ENCODE measurements at places on chromosomes 3 and 15.

- DNase-seq: no peak
These were observed 3.7 kb downstream of the ACAA1 start for GRCh38 chr3:38133209-38133556.

- DNase-seq: no peak
These were observed 6.9 kb downstream of the PLXND1 start for GRCh38 chr3:129599607-129600006.

GRCh38 chr3:24945563-24945962 is 450.9 kb upstream of the THRB start:
- DNase-seq: no peak

DNA sequence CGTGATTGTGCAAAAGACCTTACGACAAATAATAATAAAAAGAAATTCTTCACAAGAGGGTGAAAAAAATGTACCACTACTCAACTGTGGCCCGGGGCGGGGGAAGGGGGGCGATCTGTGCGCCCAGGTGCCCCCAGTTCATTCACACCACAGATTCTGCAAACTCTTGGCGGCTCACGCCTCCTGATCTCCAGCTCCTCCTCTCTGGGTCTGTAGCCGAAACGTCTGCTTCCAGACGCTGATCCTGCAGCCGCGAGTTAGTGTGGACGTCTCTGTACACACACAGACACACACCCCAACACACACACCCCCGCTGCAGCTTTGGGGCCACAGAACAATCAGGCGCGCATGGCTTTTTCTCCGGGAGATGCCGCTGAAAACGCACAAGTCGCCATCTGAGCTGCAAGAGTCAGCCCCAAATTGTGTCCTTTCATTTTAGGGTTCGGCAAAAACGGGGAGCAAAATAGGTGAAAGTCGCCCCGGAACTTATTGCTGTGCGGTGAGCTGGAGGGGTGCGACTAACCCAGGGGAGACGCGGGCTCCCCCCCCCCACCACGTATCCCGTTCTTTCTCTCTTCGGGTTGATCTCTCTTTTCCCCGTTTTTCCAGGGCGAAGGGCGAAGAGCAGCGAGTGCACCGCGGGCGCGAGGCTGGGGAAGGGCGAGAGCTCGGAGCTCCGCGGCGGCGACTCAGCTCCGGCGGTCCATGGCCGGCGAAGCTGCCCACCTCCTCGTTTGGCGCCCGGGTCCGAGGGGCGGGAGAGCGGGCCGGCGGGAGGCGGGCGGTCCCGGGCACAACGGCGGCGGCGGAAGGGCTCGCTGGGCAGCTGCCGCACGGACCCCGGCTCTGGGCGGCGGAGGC is 505 bp upstream of the WNT5A start:
- DNase-seq: no peak

GRCh38 chr3:172077197-172077757 is 37.9 kb downstream of the FNDC3B start:
- no peak for DNase-seq

DNA sequence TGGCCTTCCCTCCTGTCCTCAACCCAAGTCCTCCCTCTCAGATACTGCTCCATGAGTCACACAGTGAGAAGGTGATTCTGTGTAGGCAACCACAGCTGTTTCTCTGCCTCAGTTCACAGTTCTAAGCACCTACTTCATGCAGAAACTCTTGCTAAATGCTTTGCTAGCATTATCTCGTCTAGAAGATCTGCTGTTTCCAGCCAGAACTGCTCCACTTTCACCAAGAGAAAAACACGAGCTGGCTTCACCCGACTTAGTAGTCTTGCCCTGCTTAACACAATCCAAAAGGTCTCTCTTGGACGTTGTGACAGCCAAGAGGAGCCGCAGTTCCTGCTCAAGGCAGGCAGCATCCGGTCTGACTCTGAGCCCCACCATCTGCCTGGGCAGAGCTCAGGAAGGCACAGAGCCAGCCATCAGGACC is 272.1 kb downstream of the UACA start:
- DNase-seq: no peak

DNA sequence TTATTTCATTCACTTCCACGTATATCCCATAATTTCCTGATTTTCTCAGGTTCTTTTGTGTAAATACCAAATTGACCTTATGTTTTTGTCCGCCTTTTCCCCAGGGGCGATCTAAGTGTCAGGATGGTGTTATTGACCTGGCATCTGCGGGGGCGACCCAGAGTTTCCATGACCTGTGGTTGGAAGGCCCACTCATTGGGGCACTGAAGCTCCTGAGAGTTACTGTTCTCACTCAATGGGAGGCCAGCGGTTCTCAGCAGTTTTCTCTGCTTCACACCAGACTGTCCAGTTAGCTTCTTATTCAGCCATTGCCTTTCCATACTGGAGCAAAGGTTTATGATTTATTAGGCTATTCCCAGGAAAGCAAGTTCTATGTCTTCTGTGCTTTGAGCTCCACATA is 53.3 kb downstream of the B3GALNT1 start:
- DNase-seq: no peak

DNA sequence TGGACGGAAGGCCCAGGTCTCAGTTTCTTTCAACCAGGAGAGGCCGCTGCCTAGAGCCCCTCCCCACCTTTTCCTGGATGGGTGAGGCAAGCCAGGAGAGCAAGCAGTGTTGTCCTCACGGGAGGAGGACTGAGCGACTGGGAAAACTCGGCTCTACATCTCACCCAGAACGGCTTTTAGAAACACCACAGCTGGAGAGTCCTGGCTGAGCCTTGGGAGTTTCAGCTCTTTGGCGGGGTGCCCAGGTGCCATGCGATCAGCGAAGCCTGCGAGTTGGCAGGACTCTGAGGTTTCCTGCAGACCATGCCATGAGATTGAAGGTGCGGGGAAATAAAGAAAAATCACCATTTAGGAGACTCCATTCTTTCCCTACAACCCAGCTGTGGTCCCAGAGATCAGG is 26.0 kb downstream of the PPCDC start:
- no peak for DNase-seq

GRCh38 chr3:63808633-63809032 is 10.5 kb upstream of the C3orf49 start:
- DNase-seq: no peak

- DNase-seq: no peak
These were observed 3.0 kb downstream of the PPM1L start for GRCh38 chr3:160758929-160759577.

- DNase-seq: no peak
These were observed 77.8 kb upstream of the VGLL4 start for GRCh38 chr3:11721479-11721878.

GRCh38 chr3:144270100-144270499 is 298.5 kb downstream of the DIPK2A start:
- no peak for DNase-seq

- DNase-seq: no peak
These were observed 332.9 kb upstream of the TGFBR2 start for GRCh38 chr3:30273304-30274072.

GRCh38 chr3:4495294-4496086 is 2.3 kb downstream of the ITPR1 start:
- DNase-seq: no peak

- DNase-seq: peak; percentile 20
These were observed 38.7 kb downstream of the FEM1B start for GRCh38 chr15:68316061-68316804.

- no peak for DNase-seq
These were observed 27.2 kb downstream of the IQSEC1 start for GRCh38 chr3:13045904-13046568.

- DNase-seq: no peak
These were observed 3.7 kb downstream of the NR2F2 start for GRCh38 chr15:96334017-96334704.

DNA sequence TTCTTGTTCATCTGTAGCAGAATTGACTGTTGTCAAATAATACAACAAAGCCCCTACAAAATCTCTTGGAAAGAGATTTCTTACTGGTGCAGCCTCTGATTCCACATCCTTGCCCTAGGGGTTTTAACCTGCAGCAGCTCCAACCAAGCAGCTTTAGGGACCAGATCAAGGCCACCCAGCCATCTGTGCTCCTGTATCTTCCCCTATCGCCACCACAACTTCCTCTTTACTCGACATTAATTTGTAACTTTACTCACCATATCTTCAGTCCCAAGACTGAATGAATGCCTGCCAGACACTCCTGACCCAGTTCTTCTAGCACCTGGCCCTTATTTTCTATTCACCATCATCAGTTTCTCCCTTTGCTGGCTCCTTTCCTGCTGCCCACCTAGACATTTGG is 156.6 kb upstream of the IL12A start:
- no peak for DNase-seq

GRCh38 chr3:197368821-197369220 is 70.4 kb upstream of the DLG1 start:
- DNase-seq: no peak

DNA sequence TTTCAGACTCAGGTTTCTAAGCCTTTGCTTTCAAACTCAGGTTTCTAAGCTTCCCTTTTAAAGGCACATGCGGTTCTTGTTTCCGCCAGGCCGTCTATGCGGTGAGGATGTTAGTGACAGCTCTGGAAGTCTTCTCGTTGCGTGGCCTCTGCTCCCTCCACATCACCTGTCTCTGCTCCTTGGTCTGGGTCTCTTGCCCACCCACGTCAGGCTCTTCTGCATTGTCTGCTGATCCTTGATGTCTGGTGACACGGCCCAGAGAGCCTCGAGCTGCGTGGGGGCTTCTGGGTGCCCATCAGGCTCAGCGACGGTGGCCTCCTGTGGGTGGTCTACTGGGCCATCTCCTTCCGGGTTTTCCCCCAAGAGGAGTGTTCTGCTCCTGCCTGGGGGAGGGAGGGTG is 30.5 kb downstream of the KLF13 start:
- no peak for DNase-seq

GRCh38 chr3:11238060-11238459 is 34.1 kb upstream of the ATG7 start:
- DNase-seq: no peak

DNA sequence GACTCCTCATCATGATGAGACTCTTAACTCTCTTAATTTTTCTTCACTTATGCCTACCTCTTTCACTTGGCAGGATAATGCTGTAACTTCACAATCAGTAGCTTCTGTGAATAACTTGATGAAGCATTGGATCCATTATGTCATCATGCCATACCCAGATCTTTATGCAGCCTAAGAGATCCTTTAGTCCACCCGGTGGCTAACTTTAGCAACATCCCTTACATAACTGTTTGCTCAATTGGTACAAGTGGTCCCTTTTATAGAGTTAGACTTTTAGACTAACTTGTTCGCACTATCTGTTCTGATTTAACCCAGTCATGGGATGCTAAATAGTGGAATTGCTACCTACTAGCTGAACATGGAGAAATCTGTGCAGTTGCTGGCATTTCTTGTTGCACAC is 184.5 kb downstream of the USP13 start:
- no peak for DNase-seq

GRCh38 chr15:86506401-86506800 is 426.7 kb downstream of the AGBL1 start:
- DNase-seq: no peak

DNA sequence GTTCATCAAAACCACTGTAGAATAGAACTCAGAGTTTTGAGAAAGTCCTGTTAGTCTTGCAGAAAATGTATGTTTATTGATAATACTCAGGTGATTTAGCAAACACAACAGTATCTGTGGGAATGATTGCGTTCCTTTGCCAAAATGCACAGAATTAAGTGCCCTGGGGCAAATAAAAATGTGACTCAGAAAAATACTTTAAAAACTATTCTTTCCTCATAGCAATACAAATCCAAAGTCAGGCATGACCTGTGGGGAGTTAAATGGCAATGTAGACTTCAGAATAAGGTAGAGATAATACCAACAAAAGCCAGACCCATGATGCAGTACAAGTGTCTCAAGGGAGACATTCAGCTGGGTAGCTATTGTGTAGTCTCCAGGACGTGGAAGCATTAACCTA is 72.3 kb upstream of the SNTN start:
- no peak for DNase-seq

GRCh38 chr15:70585707-70586034 is 177.7 kb downstream of the UACA start:
- no peak for DNase-seq

GRCh38 chr3:177633671-177634207 is 436.5 kb upstream of the TBL1XR1 start:
- DNase-seq: no peak

GRCh38 chr15:90531147-90531546 is 1.4 kb downstream of the CRTC3 start:
- DNase-seq: no peak

DNA sequence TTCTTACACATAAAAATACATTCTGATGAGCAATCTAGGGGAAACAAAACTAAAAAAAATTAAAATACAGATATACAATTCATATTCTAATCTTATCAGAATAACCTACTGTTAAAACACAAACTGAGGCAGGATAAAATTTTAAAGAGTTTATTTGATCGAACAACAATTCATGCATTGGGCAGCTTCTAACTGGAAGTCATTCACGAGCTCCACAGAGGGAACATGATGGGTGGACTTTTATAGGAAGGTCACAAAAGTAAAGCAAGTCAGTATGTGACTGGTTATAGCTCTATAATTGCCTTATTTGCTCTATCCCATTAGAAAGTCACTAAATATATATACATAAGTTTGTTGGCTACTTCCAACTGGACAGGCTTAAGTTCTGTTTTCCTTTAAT is 1057.5 kb upstream of the CFAP20DC start:
- no peak for DNase-seq

DNA sequence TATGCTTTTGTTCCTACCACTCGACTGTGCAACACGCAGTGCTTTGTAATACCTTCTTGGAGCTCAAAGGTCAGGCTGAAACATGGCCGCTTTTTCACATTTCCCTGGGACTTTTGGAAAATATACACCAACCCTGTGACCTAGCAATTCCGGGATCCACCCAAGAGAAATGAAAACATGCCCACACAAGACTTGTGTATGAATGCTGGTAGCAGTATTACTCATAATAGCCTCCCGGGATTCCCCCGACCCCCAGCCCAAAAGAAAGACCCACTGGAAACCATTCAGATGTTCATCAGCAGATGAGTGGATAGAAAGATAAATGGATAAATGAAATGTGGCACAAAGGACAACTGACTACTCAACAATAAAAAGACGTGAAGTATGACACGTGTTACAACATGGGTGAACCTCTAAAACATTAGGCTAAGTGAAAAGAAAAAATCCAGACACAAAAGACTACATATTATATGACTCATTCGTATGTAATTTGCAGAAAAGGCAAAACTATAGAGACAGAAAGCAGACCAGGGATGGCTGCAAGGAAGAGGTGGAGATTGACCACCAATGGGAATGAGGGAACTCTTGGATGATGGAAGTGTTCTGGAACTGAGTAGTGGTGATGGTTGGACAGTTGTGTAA is 104.1 kb downstream of the PGPEP1L start:
- DNase-seq: no peak

- DNase-seq: no peak
These were observed 102.8 kb downstream of the IL1RAP start for GRCh38 chr3:190616637-190617036.

DNA sequence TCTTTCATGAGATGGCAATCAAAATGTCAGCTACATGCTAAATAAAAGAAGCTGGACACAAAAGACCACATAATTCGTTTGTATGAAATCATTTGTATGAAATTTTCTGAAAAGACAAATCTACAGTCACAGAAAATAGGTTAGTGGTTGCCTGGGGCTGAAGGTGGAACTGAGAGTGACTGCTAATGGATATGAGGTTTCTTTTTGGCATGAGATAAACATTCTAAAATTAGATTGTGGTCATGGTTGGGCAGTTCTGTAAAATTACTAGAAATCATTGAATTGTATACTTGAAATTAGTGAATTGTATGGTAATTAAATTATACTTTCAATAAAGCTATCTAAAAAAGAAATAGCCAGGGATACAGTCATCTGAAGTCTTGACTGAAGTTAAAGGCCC is 2.7 kb upstream of the DMXL2 start:
- DNase-seq: no peak

- no peak for DNase-seq
These were observed 296.6 kb downstream of the SUCLG2 start for GRCh38 chr3:67357610-67358458.

GRCh38 chr3:169865176-169865767 is 4.5 kb downstream of the LRRC31 start:
- no peak for DNase-seq
